NCI-H460 (cell line): ENCODE measurements at places on chromosomes 5 and 9.

- DNase-seq: no peak
These were observed 91.8 kb upstream of the DMRTA1 start for GRCh38 chr9:22354699-22355384.

DNA sequence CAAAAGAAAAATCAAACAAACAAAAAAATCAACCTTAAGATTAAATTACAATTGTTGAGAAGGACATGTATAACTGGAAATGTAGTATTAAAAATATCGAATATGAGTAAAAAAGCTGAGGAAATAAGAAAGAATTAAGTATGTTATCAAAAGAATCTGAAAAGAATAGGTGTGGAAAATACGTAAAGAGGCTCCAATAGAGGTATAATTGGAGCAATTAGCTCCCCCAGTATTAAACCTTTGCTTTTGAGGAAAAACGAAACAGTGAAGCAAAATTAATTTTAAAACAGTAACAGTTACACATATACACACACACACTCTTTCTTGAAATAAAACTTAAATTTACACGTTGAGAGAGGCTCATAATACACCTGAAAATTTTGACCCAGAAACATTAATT lies 578.7 kb upstream of the ADAMTS16 start:
- DNase-seq: no peak

- DNase-seq: no peak
These were observed 247.1 kb downstream of the PBX3 start for GRCh38 chr9:125994066-125994943.

- no peak for DNase-seq
These were observed 554.0 kb downstream of the TLE4 start for GRCh38 chr9:80125731-80126264.

GRCh38 chr5:180120237-180121101 lies 48.9 kb upstream of the RNF130 start:
- DNase-seq: no peak
